CD4-positive, alpha-beta T cell treated with Interleukin-15 for 4 hours (primary cell): ENCODE measurements at places on chromosomes 4 and X.

DNA sequence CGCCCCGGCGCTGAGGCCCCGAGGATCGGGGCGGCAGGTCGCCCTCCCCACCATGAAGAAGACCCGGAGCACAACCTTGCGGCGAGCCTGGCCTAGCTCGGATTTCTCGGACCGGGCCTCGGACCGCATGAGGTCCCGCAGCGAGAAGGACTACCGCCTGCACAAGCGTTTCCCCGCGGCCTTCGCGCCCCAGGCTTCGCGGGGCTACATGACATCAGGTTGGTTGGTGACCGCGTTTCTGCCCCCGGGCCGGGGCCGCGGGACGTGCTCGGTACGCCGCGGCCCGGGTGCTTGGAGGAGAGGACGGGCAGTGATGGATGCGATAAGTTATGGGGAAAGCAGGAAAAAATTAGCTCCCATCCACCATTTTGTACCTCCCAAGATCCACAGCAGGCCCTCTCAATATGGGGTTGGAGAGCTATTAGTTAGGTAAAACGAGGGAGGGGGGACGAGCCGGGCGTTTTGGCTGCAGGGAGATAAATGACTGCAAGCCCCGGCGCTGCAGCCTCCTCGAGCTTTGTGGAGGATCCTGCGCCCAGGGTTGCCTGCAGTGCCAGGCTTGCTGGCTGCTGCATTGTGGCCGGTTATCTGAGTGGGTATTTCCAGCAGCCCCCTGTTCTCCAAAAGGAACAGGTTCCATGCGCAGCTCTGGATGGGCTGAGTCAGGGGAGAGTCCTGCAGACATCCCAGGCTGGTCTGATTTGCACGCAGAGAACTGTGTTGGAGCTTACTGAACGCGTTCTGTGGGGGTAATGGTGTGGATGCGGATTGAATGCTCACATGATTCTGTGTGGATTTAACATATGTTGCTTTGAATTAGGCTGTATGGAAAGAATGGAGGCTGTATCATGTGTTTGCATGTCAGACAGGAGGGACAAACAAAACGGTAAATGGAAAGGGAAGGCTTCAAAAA, 1.9 kb downstream of the STOX2 start:
- no peak for DNase-seq

DNA sequence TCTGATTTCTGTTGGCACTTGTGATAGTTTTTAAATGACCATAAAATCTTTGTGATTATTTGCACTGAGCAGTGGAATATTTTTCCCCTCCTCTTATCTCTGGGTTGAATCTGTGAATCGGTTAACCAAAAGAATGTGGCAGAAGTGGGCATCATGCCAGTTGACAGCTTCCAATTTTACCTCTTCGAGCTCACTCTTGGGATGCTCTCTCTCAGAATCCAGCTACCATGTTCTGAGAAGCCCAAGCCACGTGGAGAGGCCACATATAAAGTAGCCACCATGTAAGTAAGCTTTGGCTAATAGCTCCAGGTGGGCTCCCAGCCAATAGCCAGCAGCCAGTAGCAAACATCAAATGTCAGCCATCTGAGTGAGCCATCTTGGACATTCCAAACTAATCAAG, 12.9 kb upstream of the WDR19 start:
- no peak for DNase-seq

- DNase-seq: no peak
These were observed 108.1 kb downstream of the RAPGEF2 start for GRCh38 chr4:159210975-159211374.

- no peak for DNase-seq
These were observed 5.6 kb upstream of the AMOT start for GRCh38 chrX:112846187-112846586.

DNA sequence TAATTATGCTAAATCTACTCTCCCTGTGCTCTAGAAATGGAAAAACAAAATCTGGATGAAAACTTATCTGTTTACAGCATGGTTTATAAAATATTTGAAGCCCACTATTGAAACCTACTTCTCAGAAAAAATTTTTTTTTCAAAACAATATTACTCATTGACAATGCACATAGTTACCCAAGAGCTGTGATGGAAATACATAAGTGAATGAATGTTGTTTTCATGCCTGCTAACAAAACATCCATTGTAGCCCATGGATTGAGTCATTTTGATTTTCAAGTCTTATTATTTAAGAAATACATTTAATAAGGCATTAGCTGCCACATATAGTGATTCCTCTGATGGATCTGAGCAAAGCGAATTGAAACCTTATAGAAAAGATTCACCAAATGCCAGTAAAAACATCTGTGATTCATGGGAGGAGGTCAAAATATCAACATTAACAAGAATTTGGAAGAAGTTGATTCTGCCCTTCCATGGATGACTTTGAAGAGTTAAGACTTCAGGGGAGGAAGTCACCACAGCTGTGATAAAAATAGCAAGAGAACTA, 144.7 kb upstream of the HHIP start:
- DNase-seq: no peak

DNA sequence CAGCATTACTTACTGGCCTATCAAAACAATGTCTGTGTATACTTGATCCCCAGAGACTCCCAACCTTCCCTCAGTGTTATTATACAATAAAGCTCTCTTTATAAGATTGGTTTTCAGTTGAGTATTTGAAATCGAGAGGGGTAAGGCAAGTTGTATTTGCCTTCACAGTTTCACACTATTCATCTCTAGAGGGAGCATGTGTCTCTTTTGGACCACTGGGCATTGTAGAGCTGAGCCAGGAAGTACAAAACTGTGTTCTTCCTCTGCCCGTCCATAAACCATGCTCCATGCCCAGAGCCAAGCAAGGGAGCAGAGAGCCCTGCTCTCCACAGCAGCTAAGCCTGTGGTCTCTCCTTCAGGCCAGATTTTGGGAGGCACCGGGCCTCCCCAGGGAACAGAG, 61.5 kb upstream of the HHIP start:
- no peak for DNase-seq

DNA sequence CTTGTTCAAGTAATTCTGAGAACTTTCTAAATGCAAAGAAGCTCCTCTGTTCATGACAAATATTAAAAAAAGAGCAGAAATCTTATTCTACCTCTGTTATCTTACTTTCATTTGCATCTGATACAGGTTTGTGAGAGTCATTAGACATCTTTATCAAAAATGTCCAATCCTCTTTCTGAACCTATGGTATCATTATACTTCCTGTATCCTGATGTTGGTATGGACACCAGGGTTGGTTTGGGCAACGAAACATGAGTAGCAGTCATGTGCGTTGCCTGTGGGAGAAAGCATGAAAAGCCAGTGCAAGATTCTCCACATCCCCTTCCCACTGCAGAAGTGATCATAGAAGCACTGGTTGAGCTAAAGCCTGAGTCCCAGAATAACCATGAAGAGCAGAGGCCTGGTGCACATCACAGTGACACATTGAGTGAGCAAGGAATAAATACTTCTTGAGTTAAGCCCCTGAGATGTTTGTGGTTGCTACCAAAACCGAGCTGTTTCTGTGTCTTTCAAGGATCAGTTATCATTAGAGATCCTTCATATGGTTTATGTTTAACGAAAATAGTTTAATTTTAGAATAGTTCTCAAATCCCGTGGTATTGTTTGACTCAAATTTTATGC, 197.2 kb downstream of the BANK1 start:
- DNase-seq: no peak

- no peak for DNase-seq
These were observed 381.9 kb downstream of the IL1RAPL1 start for GRCh38 chrX:28969126-28969525.

DNA sequence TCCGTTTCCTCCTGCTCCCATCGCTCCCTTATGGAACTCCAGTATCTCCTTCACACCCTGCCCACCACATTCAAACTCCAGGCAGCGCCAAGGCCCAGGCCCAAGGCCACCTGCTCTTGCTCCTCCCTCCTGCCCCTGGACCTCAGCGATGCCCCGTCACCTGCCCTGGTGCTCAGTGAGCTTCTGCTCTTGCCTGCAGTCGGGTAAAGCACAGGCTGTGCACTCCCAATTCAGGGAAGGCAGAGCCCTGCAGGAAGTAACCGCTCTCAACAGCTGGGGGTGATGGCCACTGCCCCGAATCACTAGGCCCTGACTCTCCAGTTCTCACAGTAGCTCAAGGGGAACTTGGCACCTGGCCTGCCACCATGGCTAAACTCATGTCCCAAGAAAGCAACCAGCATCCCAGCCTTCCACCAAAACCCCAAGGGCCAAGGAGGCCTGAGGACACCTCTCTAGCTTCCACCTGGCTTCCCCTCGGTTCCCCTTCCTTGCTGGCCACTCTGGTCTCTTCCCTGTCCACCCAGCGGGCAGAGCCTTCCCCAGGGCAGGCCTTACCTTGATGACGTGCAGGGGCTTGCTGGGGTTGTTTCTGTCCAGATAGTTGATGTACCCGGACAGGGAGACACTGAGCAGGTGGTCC, 29.3 kb downstream of the WDR1 start:
- DNase-seq: no peak

GRCh38 chr4:38531141-38531727, 132.8 kb upstream of the KLF3 start:
- no peak for DNase-seq

DNA sequence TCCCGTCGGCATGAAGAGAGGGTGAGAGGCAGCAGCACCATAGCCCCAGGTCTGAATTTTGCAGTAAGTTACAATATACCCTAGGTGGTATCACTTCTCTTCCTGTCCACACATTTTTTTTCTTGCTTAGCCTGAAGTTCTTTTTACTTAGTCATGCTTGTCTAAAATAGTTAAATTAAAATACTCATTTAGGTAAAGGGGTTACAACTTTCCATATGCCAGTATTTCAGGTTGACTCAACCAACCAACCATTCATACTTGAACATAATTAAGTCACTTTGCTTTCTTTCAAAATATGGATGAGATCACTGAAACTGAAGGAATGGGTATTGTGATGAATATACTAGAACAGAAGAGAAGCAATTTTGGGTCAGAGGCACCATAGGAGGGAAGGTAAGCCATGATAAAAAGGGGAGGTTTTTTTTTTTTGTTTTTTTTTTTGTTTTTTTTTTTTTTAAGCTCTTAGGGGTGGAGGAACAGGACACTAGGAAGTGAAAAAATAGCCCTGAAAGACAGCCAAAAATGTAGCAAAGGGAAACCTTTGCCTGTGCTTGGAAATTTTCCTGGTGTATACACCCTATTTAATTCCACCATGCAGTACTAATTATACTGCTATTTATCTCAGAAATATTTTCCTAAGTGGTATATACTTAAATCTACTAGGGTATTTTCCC, 41.8 kb downstream of the RPS6KA3 start:
- DNase-seq: no peak

- DNase-seq: no peak
These were observed 296.6 kb upstream of the PPARGC1A start for GRCh38 chr4:24186466-24186865.

- no peak for DNase-seq
These were observed 6.6 kb downstream of the PF4V1 start for GRCh38 chr4:73859614-73860088.

GRCh38 chrX:49079489-49080428, at the start of gene WDR45:
Gene WDR45 (minus strand): TSS chrX:49079887. CDS start chrX:49078095, 1,792 bp downstream.
- peak; percentile 75 for DNase-seq

- no peak for DNase-seq
These were observed 494.2 kb upstream of the MAGEB2 start for GRCh38 chrX:29721152-29721551.

- no peak for DNase-seq
These were observed 282.7 kb downstream of the UNC5C start for GRCh38 chr4:95265814-95266740.

DNA sequence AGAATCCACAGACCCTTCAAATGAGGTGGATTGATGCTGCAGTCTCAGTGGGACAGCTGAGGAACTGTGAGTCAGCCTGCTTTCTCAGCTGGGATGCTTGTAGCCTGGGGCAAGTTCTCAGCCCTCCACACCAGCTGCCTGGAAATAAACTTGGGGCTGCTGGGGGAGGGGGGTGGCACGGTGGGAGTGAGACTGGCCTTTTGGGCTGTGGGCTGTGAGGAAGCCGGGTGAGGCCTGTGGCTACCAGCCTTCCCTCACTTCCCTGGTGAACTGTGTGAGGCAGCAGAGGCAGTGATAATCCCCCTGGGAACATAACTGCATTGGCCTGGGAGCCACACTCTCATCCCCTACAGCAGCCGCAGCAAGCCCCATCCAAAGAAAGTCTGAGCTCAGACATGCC, 114.5 kb upstream of the GUCY1A1 start:
- DNase-seq: no peak

- no peak for DNase-seq
These were observed 11.7 kb downstream of the CFAP97 start for GRCh38 chr4:185192059-185192458.

- no peak for DNase-seq
These were observed 107.4 kb upstream of the F9 start for GRCh38 chrX:139423186-139423585.

DNA sequence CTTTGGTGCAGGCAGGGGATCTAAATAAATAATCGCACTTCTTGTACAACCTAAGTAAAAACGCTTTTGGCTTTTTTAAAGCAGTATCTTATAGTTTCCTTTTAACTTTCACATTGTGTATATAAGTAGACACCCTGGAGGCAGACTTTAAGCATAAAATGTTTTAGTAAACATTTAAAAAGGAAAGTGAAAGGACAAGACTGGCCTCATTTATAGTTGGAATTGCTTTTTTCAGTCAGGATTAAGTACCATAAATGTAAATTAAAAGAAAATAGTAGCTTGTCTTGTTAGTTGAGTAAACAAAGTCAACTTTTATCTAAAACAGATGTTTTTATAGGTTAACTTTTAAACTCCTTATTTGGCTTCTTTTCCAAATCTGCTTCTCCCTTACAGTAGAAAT, 39.7 kb downstream of the PTPN13 start:
- no peak for DNase-seq

DNA sequence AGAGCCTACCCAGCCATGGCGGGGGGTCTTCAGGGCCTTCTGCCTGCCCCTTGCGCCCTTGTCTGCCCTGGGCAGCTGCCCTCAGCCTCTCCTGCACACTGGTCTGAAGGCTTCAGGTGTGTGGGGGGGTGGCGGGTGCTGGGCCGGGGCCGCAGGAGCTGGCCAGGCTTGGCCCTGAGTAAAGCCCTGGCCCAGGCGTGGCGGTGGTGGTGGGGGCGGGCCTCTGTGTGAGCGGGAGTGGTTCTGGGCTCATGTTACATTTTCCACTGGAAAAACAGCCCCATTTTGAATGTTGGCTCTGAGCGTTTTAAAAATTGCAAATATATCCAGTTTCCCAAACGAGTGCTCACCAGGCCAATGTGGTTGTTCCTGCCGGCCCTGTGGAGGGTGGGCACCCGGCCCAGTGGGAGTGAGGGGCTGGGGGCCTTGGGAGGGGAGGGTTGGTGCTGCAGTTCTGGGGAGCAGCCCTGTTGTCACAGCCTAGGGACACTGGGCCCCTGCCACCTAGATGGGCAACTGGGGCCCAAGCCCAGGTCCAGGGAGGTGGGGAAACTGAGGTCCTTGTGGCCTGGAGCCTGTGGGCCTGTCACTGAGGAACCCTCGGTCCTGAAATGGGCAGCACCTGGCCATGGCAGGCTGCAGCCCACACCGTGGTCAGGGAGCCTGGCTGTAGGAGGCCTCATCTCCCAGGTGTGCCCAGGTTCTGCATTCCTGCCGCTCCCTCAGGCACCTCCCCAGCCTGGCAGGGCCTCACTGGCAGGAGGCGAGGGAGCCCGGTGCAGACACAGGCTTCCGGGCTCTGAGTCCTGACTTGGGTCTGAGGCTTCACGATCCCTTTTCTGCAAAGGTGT, 28.3 kb downstream of the FGFRL1 start:
- DNase-seq: no peak
